ENCODE measurements at places on chromosomes 2 and 18.

DNA sequence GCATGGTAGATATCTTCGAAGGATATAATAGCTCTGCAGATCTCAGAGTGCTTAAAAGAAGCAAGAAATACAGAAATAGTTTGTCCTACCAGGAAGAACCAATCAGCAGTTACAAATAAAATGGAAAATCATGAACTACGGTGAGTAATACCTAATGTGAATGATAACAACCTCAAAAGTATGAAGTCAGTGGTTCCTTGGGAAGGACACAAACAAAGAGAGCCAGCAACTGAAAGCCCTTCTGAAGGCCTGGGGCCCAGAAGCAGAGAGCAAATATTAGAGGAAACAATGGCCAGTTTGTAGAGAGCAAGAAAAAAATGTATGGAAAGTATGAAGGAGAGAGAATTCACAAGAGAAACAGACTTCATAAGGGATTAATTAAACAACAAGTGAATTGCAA, 226.8 kb upstream of the CHST9 start:
- DNase-seq = no peak

GRCh38 chr2:37080266-37080665, 3.9 kb downstream of the HEATR5B start:
- no peak for DNase-seq

GRCh38 chr2:69095305-69095704, 82.3 kb downstream of the ANTXR1 start:
- DNase-seq = no peak

DNA sequence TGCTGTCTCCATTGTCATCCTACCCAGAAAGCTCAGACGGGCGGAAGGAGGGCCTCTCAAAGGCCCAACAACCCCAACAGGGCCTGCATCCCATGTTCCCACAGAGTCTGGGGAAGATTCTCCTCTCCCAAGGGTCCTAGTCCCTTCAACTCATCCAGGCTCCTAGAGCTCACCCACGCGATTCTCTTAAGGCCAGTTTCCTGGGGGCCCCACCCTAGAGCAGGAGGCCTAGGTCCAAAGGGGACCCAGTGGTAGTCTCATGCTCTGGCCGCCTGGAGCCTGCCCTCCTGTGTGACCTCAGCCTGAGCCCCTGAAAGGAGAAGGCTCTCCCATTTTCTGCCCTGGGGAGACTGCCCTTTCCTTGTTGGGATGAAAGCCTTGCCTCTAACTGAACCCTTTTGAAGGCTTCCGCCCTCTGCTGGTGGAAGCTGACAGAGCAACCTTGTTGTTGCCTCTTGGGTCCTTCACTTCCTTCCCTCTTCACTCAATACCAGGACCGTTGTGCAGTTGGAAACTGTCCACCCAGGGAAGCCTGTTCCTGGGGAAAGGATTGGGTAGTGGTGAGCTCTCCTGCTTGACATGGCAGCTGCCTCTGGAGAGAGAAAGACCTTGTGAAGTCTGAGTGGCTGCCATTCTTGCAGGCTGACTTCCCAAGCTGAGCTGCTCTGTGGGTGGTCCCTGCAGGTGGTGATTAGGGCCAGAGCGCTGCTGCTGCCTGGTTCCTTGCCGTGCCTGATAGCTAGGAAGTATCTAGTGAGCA, 86.0 kb upstream of the ALPP start:
- DNase-seq = peak; percentile 68

- DNase-seq = peak; percentile 67
Observed at GRCh38 chr2:220533485-220533884, 906.1 kb downstream of the SLC4A3 start.

GRCh38 chr2:207567671-207568070, 37.9 kb downstream of the CREB1 start:
- DNase-seq = no peak

- DNase-seq = peak; percentile 57
Observed at GRCh38 chr2:237662671-237663093, 35.3 kb downstream of the LRRFIP1 start.

DNA sequence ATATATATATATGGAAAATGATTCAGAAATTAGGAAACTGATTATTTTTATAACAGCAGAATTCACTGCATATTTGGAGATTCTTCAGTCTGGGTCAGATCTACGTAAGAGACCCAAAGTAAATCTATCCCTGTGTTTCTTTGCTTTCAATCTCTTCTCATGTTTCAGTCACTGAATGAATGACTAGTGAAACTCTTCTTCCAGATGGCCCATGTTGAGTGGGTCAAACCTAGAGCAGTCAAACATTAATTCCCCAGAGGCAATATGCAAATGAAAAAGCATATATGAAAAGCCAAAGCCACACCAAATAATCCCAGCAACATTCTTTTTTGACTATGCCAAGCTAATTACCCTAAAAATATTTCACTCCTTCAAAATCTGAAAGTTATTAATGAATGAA, 317.3 kb downstream of the RBM43 start:
- DNase-seq = no peak

DNA sequence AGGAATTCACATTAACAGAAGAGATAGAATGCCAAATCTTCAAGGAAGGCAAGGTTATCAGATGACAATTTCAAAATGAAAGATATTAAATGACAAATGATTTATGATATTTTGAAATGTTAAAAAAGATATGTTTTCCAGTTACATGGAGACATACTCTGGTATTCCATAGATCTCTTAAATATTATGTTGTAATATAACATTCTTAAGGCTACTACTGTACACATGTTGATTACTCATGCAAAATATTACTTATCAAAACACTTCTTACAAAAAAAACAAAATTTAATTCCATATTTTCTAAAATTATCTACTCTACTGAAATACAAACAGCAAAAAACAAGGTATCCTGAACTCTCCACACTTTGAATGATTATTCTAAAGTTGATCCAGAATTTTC, 22.9 kb downstream of the RTTN start:
- DNase-seq = no peak

GRCh38 chr2:235924675-235925063, 243.5 kb downstream of the GBX2 start:
- no peak for DNase-seq

GRCh38 chr2:98072442-98072841, 14.5 kb upstream of the VWA3B start:
- no peak for DNase-seq

DNA sequence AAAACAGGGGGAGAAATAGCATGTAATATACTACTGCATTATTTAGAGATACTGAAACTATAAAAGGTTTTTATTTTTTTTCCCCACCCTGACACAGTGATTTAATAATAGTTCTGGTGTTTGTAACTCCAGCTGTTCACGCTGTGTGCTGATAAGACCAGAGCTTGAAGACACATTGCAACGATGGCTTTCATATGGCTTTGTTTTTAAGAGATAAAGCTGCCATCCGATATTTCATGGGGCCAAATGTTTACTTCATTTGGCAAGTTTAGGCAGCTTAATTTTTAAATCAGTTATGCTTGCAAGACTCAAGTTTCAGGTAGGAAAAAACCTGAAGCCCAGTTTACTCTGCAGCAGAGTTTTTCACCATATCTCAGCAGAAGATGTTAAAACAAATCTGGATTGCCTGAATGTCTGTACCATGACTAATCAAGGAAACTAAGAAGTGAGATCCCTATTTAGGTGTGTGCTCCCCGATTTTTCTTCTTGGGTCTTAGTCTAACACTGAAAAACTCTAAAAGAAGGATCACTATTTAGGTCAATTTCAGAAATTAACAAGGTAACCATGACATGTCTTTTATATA, 508.6 kb downstream of the PARD3B start:
- no peak for DNase-seq

GRCh38 chr2:10407841-10408648, 40.1 kb downstream of the ODC1 start:
- no peak for DNase-seq

GRCh38 chr2:5766561-5766960, 74.4 kb downstream of the SOX11 start:
- no peak for DNase-seq

DNA sequence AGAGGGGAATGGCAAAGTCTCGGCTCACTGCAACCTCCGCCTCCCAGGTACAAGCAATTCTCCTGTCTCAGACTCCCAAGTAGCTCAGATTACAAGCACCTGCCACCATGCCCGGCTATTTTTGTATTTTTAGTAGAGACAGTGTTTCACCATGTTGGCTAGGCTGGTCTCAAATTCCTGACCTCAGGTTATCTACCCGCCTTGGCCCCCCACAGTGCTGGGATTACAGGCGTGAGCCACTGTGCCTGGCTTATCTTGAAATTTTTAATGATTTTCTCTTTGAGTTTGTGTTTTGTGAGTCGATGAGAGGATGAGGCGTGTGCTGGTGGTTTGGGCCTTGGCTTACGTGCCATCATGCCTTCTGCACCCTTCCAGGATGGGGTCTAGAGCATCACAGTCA, 101.3 kb upstream of the ST3GAL5 start:
- no peak for DNase-seq

DNA sequence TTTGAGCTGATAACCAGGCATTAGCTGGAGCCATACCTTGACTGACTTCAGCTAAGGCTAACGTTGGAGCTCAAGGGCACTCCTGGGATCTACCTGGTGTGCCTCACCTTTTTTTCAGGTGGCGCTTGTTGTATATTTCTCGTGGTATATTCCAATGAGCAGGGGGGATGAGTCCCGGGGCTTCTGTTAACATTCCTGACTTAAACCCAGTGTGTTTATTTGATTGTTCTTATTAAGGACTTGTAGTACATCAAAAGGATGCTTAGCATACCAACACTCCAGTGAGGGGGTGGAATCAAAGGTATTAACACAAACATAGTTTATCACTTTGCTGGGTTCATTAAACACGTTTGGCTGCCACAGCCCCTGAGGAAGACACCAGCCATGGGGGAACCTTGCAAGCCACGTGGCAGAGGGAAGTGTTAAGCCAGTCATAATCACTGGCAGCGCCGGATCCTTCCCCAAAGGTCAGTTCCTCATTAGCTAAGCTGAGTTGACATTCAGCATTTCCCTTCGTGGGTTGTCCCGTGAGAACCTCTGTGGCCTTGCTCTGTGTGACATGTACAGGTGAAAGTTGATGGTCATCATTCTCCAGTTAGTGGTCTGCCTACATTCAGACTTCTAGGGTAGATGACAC, 119.5 kb upstream of the MCFD2 start:
- no peak for DNase-seq

DNA sequence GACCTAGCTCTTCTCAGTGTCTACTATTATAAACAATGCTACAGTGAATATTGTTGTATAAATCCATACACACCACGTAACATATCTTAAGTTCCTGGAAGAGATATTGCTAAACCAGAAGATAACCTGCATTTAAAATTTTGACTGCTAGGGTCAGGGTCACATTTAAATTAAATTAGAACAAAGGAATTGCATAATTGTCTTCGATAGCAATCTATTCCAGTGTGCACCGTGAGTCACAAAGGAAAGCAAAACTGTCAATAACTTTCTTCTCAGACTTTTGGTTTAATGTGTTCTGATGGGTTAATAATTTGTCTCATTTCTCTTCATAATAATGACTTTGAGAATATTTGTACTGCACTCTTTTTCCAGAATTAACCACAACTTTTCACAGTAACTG, 4.2 kb downstream of the GEN1 start:
- no peak for DNase-seq

- peak; percentile 62 for DNase-seq
Observed at GRCh38 chr2:165698444-165698884, 95.6 kb downstream of the GALNT3 start.

GRCh38 chr2:208594642-208595385, 188.2 kb downstream of the PTH2R start:
- no peak for DNase-seq

DNA sequence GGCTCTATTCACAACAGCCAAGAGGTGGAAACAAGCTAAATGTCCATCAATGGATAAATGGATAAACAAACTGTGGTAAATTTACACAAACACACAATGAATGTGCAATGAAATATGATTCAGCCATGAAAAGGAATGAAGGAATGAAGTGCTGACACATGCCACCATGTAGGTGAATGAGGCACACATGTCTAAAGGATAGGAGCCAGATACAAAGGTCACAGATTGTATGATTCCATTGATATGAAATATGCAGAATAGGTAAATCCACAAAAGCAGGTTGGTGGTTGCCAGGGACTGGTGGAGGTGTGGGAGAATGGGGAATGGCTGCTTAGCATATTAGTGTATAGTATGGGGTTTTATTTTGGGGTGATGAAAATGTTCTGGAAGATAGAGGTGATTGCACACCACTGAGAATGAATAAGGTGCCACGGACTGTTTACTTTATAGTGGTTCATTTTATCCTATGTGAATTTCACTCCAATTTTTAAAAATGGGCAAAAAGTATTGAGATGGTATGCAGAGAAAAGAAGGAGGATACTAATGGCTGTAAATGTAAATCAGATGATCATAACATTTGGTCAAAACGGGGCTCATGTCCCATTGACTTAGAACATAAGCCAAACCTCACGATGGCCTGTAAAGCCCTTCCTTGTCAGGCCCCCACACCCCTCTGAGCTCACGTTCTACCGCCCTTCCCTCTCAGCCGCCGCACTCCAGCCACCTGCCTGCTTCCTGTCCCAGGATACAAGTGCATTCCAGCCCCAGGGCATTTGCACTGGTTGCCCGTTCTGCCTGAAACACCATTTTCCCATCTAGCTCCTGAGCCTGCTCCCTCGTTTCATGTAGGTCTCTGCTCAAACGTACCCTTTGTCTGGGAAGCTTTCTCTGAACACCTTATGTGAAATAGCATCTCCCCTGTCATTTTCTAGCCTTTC, 165.5 kb downstream of the DDX1 start:
- no peak for DNase-seq

DNA sequence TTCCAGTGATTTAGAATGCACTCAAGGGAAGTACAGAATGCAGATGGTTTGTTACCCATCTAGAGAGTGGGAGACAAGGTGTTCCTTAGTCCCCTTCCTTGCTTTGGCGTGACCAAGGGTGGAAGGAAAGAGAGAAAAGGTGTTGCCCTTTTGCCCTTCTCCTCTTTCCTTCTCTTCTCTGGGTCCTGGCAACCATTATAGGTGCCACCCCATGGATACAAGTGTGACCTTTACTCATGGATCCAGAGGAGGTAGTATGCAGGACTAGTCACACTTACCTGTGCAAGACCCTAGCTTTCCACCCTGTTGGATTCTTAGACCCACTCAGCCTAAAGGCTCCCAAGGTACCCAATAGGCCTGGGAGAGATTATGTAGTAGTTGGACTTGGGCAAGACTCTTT, 11.6 kb upstream of the RBFA start:
- DNase-seq = peak; percentile 16

- peak; percentile 33 for DNase-seq
Observed at GRCh38 chr2:14944562-14945346, 312.2 kb downstream of the LRATD1 start.

GRCh38 chr2:196170606-196171247, 651 bp downstream of the STK17B start:
- DNase-seq = peak; percentile 14
